ENCODE measurements at places on chromosomes 4 and X. TPM values are rescaled to one million over a fixed set of nuclear protein-coding genes. Genes with fewer than 3 reads are reported as not detected.

The SPATA18 gene
- under 0.01 TPM for total RNA-seq

The ZCCHC18 gene
- not detected for total RNA-seq

The ANXA3 gene
- 243 TPM for total RNA-seq

The DUSP21 gene
- not detected for total RNA-seq

The LARP7 gene
- 36.6 TPM for total RNA-seq

The VCX3B gene
- not detected for total RNA-seq

The NHS gene
- 3.5 TPM for total RNA-seq

The SPRY1 gene
- total RNA-seq, result 34.8 TPM

The SLC16A2 gene
- 26.1 TPM for total RNA-seq

The GPR119 gene
- total RNA-seq, result not detected

The IQSEC2 gene
- 31.6 TPM for total RNA-seq

- DNase-seq, result no peak
These were observed 895.1 kb downstream of the PCDH18 start for GRCh38 chr4:136637071-136637777.

DNA sequence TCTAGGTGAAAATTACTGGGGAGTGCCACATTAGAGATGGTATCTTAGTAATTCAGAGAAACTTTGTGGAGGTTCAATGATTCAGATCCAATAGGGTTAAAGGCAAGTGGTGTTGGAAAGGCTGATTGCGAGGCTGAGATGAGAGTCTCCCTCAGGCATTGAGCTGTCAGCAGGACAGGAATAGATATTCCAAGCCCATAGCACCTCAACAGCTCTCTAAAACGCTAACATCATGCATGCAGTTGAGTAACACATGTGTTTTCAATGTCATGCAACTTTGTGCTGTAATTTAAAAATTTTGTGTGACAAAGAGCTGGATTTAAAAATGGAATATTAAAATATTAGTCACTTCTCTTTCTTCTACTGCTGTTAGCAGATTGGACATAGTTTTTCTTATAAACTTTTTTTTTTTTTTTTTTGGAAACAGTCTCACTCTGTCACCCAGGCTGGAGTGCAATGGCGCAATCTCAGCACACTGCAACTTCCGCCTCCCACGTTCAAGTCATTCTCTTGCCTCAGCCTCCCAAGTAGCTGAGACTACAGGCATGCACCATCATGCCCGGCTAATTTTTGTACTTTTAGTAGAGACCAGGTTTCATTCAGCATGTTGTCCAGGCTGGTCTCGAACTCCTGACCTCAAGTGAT lies 173.5 kb upstream of the C1QTNF7 start:
- DNase-seq, result no peak

GRCh38 chrX:43266487-43266886 lies 389.6 kb upstream of the MAOA start:
- no peak for DNase-seq

GRCh38 chrX:10159145-10159468 lies 2.3 kb downstream of the CLCN4 start:
- DNase-seq, result no peak

DNA sequence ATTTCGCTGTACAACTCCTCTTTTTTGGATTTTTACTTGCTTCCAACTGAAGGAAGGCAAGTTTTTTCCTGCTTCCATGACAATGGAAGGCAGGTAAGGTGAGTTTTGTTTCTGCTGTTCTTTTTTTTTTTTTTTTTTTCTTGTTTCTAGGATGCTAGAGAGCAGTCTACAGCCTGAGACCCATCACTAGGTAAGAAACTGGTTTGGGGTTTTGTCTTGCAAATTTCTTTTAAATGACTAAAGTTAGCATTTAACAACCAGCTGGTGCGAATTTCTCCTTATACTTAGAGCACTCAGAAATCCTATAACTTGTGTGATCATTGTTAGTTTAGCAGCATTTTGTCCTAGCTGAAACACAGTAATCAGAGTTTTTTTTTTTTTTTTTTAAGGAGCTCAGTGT lies 378.4 kb upstream of the CNKSR2 start:
- DNase-seq, result no peak

DNA sequence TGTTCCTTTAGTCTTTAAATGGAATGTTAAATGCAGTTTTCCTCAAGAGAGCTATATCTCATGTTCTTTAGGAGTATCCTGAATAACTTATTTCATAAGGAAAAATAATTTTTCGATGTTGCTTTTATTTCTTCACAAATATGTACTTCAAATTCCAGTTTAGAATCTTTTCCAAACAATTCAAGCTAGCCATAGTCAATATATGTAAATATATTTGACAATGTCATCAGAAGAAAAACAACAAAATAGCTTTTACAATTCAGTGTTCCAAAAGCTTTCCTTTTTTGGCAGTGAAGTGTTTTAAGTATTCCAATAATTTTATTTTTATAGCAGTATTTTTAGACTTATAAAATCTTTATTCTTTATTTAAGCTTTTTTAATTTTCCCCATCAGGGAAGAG lies 1532.0 kb downstream of the PCDH18 start:
- no peak for DNase-seq

DNA sequence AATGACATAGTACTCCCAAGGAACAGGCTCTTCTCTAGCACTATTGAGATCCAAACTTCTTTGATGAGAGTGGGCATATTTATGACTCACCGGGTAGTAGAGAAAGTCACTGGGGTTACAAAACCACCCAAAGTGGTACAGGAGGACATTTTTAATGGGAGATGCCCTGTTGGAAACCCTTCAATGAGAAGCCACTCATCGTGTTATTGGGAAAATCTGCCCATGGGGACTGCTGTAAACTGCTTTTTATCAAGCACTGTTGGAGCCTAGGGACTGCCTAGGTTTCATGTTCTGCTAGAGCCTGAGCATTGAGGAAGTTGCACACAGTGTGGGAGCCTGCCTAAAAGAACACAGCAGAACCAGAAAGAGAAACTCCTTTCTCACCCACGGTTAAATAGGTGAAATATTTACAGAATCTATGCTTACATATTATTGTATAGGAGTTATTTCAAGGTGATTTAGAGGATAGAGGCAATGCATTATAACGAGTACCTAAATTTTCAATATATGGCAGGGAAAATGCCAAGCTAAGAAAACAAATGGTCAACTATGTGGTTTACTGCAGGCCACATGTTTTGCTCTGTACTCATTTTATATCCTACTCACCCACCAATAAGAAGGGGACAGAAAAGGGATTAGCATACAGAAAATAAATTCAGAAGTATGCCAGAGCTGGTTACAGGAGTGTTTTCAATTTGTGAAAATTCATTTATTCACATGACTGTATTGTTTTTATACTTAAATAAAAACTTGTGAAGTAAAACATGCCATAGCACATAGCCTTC lies 559.1 kb downstream of the FSTL5 start:
- DNase-seq, result no peak

DNA sequence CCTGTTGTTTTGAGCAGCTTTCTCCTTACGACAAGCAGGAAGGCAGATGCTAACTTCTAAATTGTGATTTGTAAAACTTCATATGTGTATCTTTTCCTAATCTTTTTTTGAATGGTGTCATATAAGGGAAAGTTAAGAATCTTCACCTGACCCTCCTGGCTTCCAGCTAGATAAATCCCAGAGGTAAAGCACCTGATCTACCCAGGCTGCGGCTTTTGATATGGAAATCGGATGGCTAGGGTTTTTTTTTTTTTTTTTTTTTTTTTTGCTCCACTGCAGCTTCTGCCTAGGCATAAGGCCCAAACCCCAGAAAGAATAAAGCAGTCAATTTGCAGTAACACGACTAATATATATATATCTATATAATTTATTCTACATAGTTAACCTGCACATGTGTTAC lies 10.0 kb downstream of the MAB21L2 start:
- no peak for DNase-seq

DNA sequence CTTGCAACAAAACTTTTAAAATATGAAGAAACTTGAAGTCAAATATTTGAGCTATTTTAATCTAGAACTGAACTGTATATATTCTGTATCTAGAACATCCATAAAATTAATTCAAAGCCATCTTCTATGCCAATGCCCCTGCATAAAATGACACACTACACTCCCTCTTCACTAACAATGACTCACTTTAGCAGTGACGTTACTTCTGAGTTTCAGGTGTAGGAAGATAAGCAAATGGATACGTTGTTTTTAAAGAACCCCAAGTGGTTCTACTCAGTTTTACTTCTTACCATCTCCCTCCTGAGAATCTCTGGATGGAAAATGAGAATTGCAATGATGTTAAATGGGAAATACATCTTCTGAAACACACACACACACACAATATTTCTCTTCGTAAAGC lies 45.2 kb downstream of the CXXC4 start:
- DNase-seq, result no peak

DNA sequence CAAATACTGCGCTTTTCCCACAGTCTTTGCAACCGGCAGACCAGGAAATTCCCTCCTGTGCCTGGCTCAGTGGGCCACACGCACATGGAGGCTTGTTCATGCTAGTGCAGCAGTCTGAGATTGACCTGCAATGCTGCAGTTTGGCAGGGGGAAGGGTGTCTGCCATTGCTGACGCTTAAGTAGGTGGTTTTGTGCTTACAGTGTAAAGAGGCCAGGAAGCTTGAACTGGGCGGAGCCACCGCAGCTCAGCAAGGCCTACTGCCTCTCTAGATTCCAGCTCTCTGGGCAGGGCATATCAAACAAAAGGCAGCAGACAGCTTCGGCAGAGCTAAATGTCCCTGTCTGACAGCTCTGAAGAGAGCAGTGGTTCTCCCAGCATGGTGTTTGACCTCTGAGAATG lies 390.5 kb upstream of the TECRL start:
- DNase-seq, result no peak

DNA sequence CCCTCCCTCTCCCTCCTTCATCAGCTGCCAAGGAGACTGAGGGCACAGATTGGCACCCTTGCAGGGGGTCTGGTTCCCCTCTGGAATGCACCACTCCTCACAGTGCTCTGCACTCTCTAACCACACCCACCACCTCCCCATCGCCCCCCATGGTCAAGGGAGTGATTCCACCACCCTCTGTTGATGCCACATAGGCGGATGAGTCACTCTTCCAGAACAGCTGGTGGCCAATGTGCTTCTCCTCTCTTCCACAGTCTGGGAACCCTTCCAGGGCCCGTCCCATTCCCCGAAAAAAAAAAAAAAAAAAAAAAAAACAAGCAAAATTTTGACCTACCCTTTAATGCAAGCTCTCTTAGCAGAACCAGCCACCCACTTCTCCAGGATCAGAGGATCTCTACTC lies 341.3 kb upstream of the KLF3 start:
- no peak for DNase-seq

DNA sequence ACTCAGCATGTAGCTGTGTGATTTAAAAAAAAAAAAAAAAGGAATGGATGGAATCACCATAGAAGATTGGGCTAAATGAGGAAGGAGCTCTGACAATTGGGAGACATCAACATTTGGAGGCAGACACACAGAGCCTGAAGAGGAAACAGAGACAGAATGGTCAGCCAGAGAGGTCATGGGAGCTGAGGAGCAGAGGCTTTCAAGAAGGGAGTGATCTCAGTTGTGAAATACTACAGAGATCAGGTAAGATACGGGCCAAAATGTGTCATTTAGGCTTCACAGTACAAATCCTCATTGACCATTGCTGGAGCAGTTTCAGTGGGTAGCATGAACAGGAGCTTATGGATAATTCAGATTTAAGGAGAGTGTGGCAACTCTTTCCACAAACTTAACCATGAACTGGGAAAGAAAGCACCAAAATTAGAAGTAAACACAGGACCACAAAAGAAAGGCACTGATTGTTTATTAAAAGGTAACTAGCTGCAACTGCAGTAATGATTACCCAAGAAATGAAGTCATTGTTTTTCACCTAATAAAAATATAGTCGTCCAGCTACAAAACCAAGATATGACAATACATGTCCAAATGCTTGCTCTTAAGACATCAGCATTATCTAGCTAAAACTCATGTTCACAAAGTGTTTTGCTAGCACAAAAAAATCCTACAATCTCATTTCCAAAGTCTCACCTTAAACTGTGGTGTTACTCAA lies 203.2 kb downstream of the DHX15 start:
- DNase-seq, result no peak

- no peak for DNase-seq
These were observed 136.6 kb downstream of the PALLD start for GRCh38 chr4:168633496-168633895.
